ENCODE measurements at places on chromosomes 1 and 21. TPM values are rescaled to one million over a fixed set of nuclear protein-coding genes. Genes with fewer than 3 reads are reported as not detected.

DNA sequence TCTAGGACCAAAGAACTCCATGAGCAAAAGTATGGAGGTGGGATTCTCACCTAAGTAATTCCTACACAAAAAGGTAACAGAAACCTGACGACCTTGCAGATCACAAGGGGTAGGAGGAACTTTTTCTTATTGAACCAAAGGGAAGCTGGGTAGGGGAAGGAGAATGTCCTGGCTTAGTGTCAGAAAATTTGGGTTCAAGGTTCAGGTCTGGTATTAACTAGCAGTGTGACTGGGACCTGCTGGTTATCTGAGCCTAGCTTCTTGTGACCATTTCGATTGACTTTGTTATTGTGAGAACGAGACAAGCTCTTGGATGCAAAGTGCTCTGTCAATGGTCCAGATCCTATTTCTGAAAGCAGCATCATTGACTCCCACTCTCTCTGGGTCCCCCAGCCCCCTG lies 5.0 kb upstream of the SNX27 start:
- DNase-seq: no peak

Gene TDRD10
- 0.61 TPM for total RNA-seq

- DNase-seq: no peak
Observed at GRCh38 chr1:60886793-60887331, 195.5 kb upstream of the NFIA start.

- DNase-seq: no peak
Observed at GRCh38 chr21:29055080-29055479, 18.4 kb downstream of the CCT8 start.

DNA sequence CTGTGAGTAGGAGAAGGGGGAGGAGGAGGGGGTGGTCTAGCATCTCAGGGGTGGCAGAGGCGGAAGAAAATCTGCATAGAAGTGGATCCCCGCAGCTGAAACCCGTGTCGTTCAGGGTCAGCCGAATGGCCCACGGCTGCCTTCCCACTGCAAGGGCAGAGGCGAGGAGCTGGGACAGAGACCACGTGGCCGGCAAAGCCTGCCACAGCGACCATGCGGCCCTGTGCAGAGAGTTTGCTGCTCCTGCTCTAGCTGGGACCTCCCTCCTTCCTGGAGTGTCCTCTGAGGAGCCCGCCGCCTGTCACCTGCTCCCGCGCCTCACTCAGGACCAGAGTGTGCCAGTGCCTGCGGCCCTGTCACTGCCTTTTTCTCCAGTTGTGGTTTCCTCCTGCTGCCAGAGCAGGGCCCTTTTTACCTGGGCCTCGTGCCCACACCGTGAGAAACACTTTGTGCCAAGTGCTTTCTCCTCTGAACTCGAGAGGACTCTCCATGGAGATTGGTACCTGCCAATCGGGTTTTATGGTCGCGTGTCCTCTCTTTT lies 5.4 kb upstream of the TRPM2 start:
- DNase-seq: no peak

DNA sequence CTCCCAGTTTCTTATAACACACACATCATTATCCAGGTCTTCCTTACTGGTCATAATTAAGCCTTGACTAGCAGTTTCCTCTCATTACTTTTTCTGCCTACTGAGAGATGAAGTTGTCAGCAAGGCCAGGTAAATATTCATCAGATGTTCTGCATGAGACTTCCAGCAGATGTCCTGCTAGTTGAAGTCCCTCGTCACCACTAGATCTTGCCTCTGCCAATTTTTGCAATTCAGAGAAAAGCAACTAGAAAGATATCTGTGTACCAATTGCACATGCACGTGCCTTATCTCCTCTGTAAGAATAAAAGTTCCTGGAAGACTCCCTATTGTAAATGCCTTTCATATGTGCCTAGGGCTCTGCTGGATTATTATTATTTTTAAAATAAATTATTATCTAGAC lies 18.3 kb downstream of the ACKR1 start:
- no peak for DNase-seq

GRCh38 chr1:114505148-114505561 lies 5.8 kb downstream of the TRIM33 start:
- DNase-seq: no peak

DNA sequence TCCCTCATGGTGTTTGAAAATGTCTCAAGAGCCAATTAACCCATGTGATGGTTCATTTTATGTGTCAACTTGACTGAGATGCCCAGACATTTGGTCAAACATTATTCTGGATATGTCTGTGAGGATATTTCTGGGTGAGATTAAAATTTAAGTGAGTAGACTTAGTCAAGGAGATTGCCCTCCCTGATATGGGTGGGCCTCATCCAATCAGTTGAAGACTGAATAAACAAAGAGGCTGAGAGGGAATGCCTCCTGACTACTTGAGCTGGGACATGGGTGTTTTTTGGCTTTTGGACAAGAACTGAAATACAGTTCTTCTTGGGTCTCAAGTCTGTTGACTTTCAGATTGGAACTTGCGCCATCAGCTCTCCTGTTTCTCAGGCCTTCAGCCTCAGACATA lies 89.4 kb upstream of the SPATA6 start:
- no peak for DNase-seq

DNA sequence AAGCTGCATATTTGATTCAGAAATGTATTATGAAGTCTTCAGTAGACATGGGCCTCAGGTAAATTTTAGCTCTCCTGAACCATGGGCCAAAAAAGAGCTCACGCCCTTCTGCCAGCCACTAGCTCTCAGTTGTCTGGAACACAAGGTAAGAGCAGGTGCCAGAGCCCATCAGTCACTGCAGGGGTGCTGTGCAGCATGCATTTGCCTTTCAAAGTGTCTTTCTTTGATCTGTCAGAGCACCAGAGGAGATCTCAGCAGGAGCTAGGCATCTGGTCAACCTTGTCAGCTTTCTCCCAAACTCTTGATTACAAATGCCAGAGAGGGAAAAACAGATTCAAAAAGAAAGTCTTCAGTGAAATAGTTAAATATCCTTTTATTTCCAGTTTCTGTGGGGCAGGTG lies 332.3 kb downstream of the COL11A1 start:
- DNase-seq: no peak

Gene RNF223
- total RNA-seq: not detected

DNA sequence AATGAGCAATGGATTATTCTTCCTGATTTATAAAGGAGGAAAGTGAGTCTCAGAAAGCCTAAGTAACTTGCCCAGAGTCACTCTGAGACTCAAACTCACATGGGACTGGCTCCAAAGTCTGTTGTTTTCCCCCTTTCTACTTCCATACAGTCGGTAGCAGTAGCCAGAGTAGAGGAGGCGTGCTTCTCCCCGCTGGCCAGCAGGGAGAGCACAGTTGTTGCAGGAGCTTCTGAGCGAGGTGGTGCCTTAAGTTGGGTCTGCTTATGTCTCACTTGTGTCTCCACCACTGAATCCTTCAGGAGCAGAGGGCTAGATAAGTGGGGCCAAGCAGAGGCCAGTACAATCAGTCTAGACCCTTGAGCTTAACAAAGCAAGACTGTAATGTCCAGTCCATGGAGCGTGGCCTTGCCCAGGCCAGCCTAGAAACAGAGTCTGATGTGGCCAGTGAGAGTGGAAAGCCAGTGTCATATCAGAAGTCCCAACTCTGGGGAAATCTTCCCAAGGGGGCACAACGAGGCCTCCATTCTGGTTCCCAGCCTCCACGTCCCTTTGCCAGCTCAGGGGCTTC lies 181.9 kb downstream of the ZSCAN20 start:
- DNase-seq: no peak

DNA sequence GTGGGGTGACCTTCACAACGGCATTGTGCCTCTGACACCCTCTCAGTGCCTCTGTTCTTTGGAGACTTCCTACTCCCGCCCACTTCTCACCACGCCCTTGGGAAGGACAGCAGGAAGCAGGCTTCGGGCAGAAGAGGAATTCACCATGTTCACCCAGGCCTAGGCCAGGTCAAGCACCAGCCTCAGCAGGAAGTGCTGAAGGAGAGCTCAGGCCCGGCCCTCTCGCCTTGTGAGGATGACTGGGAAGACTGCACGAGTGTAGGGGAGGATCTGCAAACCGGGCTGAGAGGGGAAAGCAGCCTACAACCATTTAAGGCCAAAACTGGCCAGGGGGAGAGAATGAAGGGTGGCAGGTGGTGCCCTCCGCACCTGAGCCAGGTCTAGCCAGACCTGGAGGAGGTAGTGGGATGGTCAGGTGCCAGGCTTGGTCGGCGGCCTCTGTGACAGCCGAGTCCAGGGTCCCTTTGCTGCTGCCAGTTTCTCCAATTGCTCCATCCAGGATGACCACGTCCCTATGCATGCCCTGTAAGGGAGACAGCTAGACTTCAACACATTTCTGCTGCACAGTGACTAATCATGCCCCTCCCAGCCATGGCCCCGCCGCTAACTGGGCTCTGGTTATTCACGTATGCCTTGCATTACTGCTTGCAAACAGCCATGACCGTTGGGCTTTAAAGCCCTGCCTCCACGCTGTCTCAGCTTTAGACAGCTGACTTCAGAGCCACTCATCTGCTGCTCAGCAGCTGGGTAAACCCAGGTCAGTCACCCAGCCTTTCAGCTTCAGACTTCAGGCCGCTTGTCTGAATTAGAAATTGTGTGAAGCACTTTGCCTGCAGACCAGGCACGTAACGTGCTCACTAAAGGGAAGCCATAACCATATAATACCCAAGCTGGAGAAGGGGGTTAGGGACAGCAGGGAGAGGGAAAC lies 8.9 kb downstream of the MRTO4 start:
- no peak for DNase-seq

Gene NBL1
- 13.9 TPM for total RNA-seq

Gene CFAP126
- not detected for total RNA-seq

Gene NBPF26
- total RNA-seq: 7.2 TPM

GRCh38 chr1:60949154-60949825 lies 133.1 kb upstream of the NFIA start:
- DNase-seq: no peak

DNA sequence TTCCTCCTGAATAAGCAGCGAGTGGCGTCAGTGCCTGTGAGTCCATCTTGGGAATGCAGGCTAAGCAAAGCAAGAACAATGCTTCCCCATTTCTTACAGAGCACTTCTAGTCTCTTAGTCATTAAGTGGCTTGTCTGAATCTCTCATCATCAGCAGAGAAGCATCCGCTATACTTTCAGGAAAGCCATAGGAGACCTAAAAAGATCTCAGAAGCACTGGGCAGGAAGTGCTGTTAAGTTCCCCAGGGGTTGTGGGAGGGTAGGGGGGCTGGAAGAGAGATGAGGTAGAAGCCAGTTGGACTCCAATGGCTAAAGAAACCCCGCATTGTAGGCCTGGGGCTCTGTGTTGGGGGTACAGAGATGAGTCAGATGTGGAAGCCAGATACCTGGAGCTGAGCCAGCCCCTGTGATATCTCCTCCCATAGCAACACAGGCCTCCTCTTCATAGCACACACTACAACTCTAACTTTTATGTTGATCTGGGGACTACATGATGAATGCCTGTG lies 44.9 kb downstream of the SYT6 start:
- no peak for DNase-seq

Gene EPHA10
- total RNA-seq: not detected

DNA sequence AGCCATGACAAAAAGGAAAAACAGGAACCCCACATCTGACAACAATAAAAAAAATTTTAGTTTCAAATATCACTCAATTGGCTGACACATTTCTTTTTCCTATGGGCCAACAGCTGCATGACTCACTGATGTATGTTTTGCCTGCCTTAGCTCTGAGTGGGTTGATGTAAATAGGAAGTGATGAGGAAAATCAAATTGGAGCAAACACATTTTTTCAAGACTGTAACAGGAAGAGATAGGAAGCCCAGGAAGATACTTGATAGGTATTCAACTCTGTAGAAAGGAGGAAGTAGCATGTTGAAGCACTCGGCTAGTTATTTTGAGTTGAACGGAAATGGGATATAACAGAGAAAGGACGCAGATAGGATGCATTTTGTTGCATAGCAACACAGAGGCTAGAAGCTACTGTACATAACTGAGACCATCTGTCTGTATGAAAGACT lies 168.0 kb upstream of the NR5A2 start:
- no peak for DNase-seq

Gene E2F2
- total RNA-seq: not detected

- no peak for DNase-seq
Observed at GRCh38 chr1:229086686-229087085, 184.2 kb upstream of the RAB4A start.

- no peak for DNase-seq
Observed at GRCh38 chr1:58836408-58836807, 52.6 kb upstream of the JUN start.

- DNase-seq: no peak
Observed at GRCh38 chr1:4048921-4049320, 148.8 kb upstream of the C1orf174 start.

GRCh38 chr1:63590166-63590560 lies 3.0 kb upstream of the PGM1 start:
- DNase-seq: no peak

GRCh38 chr1:202938287-202938925 lies 11.4 kb upstream of the KLHL12 start:
- DNase-seq: no peak

- no peak for DNase-seq
Observed at GRCh38 chr1:190616235-190616634, 138.6 kb upstream of the BRINP3 start.

GRCh38 chr1:231236208-231236591 lies 4.8 kb upstream of the GNPAT start:
- DNase-seq: peak; percentile 59

GRCh38 chr1:109047339-109047738 lies 5.4 kb upstream of the WDR47 start:
- no peak for DNase-seq

- DNase-seq: no peak
Observed at GRCh38 chr21:39610703-39611102, 2.0 kb upstream of the B3GALT5 start.

DNA sequence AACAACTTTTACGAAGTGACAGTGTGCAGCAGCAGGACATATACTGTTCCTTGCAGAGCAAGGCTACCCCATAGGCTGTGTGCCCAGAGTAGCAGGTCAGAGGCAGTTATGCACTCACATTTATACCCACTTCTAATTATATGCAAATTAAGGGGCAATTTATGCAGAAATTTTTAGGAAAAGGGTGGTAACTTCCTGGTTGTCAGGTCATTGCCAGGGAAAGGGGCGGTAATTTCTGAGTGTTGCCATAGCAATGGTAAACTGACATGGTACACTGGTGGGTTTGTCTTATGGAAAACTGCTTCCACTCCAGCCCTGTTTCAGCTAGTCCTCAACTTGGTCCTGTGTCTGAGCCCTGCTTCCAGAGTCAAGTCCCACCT lies 12.0 kb upstream of the SLAMF1 start:
- DNase-seq: no peak

Gene TRIM45
- 9.4 TPM for total RNA-seq

DNA sequence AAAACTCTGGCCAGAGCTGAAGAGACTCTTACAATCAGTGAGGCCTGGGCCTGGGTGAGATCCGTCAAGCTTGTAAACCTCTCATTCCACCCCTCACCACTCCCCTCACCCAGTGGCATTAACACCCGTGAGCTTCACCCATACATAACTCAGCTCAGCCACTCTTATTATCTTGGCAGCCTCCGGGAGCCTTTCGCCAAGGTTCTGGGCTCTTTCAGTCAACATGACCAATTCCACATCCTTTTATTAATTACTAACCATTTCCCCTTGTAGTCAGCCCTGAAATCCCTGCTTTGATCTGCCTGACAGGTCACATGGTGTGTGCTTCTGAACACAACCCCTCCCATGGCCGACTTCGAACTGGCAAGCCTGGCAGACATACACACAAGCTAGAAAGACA lies 134.8 kb downstream of the SETD4 start:
- DNase-seq: no peak

All from gastrocnemius medialis (tissue), 4 donors.